ENCODE measurements at places on chromosomes 7 and 10.

GRCh38 chr7:7639847-7640220, 718 bp upstream of the UMAD1 start:
- no peak for DNase-seq

DNA sequence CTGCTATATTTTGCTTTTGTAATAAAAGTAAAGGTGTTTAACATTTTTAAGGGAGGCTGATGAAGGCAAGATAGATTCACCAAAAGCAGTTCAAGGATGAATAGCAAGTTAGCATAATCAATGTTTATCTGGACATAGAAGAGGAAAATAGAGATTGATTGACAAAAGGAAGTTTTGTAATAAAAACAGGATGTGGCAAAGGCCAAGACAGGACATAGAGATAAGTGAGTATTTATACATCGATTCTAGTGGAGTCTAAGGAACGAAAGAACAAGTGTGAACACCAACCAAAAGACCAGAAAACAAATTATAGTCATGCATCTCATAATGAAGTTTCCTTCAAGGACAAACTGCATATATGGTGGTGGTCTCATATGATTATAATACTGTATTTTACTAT, 123.8 kb downstream of the CCDC71L start:
- no peak for DNase-seq

GRCh38 chr7:45586542-45587520, 12.7 kb downstream of the ADCY1 start:
- no peak for DNase-seq

DNA sequence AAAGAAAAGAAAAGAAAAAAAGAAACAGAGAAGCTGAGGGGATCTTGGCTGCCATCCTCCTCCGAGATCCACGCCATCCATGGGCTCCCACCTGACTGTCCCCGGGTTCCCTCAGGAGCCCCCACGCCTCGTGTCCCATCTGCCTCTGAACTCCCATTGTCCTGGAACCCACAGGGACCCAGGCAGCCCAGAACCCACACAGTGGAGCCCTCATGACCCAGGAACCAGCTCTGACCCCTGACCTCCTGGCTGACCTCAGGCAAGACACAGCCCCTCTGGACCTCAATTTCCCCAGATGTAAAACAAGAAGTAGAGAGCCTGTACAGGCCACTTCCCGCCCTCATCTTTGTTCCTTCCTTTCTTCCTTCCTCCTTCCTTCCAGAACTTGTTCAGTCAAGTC, 40.4 kb downstream of the RASGEF1A start:
- no peak for DNase-seq

GRCh38 chr7:105655067-105655466, 73.8 kb upstream of the EFCAB10 start:
- DNase-seq: peak; percentile 50

DNA sequence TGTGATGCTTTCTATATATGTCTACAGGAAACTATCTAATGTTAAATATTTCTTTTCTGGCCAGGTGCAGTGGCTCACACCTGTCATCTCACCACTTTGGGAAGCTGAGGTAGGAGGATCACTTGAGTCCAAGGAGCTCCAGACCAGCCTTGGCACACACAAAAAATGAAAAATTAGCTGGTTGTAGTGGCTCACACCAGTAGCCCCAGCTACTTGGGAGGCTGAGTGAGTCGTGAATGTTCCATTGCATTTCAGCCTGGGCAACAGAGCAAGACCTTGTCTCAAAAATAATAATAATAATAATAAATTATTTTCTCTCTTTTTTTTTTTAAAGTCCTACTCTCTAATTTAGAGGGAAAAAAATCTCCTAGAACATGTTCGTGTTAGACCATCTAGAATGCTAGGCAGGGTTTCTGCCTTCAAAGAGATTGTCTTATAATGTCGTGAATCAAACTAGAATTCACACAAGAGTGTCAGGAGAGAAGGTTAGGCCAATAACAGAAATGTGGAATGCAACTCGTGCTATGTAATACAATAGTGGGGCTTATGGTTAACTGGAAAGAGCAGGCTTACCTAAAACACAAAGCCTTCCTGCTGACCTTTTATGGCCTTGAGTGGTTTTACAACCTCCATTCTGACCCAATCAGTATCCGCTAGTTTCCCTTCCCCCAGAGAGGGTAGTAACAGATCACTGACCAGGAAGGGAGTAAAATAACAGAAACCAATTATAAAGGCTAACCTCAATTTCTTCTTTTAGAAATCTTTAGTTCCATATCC, 46.3 kb downstream of the MYOF start:
- peak; percentile 69 for DNase-seq

- DNase-seq: no peak
Measured at GRCh38 chr10:26090762-26091161, 125.8 kb upstream of the GAD2 start.

DNA sequence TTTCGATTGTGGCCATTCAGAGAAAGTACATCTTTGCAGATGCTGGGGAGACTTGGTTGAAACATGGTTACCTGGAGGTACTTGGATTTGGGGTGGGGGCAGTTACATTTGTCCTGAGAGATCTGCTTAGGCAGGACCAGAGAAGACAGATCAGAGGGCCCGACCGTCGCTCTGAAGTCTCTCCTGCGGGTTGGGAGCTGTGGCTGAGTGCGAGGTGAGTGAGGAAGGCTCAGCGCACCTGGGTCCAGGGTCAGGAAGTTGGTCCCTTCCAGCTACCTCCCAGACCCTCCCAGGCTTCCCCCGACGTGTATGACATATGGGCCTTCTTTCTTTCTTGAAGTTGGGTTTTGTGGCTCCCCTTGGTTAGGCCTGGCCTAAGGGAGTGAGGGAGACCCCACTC, 56.3 kb downstream of the LHPP start:
- no peak for DNase-seq

- DNase-seq: peak; percentile 47
Measured at GRCh38 chr10:105974803-105975456, 1189.6 kb downstream of the SORCS1 start.

DNA sequence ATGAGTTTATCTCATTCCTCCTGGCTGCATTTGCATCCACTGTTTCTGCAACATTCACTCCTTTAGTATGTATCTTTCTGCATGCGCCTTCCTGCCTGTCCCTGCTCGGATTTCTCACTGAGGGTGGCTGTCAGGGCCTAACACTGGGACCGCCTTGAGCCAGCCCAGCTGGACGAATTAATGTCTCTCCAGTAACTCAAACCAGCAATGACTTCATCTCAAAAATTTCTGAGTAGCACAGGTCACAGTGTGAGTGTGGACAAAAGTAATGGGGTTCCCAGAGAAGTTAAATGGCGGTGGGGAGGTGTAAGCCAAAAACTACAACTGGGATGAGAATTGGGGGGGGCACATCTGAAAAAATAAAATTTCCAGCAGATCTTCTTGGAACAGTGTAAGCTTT, 444.0 kb upstream of the MGMT start:
- no peak for DNase-seq

GRCh38 chr10:71427246-71427645, 30.5 kb downstream of the CDH23 start:
- DNase-seq: no peak

- DNase-seq: no peak
Measured at GRCh38 chr7:17354473-17354872, 56.0 kb downstream of the AHR start.

- DNase-seq: no peak
Measured at GRCh38 chr7:2542011-2542915, 13.1 kb downstream of the BRAT1 start.

DNA sequence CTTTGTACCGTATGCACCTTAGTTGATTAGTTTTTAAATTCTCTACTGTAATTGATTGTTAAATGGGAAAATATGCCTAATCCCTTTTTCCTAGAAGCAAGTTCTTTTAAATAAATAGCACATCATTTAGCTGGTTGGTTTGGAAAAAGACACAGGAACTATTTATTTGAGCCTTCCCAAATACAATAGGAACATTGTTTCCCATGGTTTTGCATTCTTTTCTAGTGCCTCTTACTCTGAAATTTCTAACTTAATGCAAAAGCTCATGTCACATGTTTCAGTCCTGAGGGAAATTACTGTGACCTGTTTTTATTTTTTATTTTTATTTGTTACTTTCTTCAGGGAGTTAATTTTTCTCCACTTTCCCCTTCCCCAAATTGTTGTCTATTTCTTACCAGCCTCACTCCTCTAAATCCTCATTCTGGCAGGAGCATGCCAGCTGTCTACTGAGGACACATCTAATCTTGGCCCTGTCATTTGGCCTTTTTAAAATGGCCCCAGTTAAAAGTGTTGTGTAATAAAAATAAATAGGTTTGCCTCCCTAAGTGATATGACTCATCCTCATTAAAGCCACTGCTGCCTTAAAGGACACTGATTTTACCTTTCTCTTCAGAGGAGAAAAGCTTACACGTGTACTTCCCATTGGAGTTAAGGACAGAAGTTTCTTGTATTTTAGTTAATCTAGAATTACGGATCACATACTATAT, 94.5 kb downstream of the PPP1R3A start:
- DNase-seq: no peak

DNA sequence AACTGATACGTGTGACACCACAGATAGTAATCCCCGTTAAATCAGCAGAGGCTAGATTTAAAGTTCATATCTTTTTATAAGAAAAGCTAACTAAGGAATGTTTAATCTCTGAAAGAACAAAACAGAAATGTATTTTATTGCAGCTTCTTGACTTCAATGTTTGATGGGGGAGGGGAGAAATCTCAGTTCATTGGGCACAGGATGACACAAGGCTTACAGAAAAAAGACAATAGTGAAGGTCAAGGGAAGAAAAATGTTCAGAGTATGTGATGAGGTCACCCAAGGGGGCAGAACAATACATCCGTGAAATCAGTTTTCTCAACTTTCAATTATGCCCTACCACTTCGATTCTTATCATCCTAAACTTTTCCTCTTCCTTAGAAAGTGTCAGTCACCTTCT, 102.9 kb downstream of the ELAPOR2 start:
- DNase-seq: no peak

DNA sequence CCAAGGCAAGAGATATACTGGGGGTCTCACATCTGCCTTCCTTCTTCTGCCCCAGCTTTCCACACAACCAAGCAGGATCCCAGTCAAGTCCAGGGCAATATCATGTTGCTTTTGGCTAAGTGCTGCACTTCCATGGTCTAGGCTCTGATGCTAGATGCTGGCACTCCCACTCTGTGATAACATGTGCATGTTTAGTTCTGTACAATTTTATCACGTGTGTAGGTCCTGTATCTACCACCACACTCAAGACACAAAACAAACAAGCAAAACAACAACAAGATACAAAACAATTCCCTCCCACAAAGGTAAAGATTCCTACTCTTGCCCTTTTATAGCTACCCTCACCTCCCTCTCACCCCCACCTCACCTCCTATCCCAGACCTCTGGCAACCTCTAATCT, 105.6 kb upstream of the HABP2 start:
- DNase-seq: no peak

DNA sequence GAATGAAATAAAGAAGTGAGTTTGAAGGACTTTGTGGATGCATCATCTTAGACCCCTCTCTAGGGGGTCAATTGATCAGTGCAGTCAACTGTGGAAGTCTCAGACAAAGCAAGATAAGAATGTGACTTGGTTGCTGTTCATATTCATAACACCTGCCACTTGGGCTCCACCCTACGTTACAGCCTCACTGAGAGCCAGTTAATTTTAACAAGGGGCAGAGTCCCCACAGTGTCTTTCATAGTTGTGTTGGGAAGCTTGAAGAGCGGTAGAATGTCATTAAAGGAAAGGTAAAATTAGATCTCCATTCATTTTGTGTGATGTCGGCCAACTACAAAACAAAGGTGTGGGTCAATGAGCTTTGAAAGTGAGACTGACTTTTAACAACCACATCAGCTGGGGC, 442.1 kb upstream of the C7orf33 start:
- DNase-seq: no peak

- DNase-seq: no peak
Measured at GRCh38 chr10:132925071-132925561, 17.3 kb downstream of the CFAP46 start.

DNA sequence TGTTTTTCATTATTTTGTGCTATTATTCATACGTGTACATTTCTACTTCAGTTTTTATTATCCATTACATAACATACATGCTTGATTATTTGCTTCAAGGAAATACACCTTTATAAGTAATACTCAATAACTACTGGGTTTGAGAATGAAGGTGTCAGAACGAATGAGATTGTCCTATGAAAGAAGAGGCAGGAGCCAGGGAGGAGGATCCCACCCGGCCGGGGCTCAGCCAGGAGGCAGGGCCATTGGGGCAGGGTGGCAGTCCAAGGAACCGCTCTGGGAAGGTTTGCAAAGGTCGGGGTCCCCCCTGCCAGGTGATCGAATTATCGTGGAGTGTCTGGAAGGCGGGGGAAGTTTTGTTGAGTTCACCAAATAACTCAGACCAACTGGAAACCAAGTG, 9.1 kb downstream of the TRIM56 start:
- DNase-seq: no peak

DNA sequence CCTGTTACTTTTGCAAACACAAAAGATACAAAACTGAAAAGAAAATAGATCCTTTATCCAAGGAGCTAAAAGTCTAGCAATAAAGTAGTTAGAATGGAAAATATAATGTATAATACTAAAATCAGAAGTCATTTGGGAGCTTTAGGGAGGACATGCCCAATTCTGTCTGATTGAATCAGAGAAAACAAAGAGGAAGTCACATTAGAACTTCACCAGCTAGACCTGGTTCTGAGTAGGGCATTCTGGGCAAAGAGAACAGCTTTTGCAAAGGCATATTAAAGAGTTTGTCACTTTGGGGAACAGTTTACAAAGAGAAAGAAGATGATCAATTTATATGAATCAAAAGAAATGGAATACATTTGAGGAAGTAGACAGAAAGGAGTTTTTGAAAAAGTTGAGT, 107.0 kb upstream of the PRSS1 start:
- DNase-seq: no peak

- DNase-seq: no peak
Measured at GRCh38 chr10:124348801-124349200, 69.9 kb downstream of the OAT start.

DNA sequence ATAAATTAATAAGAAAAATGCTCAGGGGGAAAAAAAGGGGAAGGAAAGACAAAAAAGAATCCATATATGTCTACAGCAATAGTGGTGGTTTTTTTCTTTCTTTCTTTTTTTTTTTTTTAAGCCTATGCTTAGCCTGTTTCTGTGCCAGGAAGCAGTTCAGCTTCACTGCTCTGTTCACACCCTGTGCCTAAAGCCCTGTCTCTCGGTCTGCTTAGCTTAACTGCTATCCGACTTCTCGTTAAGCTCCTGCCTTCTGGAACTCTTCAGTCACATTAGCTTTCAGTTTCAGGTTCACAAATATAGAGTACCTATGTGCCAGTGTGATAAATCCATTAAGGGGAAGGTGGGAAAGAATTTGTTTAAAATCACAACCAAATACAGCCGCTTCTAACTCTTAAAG, 26.5 kb upstream of the NRG3 start:
- no peak for DNase-seq

GRCh38 chr7:127189886-127190285, 62.9 kb downstream of the GRM8 start:
- no peak for DNase-seq

DNA sequence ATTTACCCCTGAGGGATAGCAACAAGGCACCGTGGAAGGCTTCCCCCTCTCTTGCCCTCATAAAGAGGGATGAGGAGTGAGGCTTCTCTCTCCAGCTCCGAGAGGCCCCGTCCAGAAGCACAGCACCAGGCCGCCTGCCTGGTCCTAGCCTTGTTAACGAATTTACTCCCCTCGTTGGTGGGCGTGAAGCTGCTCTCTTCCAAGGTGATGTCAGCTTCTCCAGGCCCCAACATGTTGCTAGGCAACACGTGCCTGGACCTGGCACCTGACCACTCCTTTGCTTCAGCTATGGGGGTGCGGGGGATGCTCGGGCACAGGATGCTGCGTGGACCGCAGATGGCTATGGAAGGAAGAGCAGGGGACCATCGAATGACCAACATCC, 135.2 kb upstream of the MGMT start:
- DNase-seq: no peak

Measured in fibroblast of skin of back (primary cell).